ENCODE measurements at places on chromosomes 4 and X. TPM values are rescaled to one million over a fixed set of nuclear protein-coding genes. Genes with fewer than 3 reads are reported as not detected.

The BANK1 gene
- total RNA-seq = 0.27 TPM

The PPP4R3C gene
- not detected for total RNA-seq

The CENPVL1 gene
- 1.5 TPM for total RNA-seq

The SATL1 gene
- 0.42 TPM for total RNA-seq

The SHOX gene
- 0.41 TPM for total RNA-seq

The METTL14 gene
- 12.6 TPM for total RNA-seq

The MAGEB2 gene
- not detected for total RNA-seq

The SUPT20HL2 gene
- 0.19 TPM for total RNA-seq

The ZFP92 gene
- total RNA-seq = 0.07 TPM

The AR gene
- 1.8 TPM for total RNA-seq

The ANXA3 gene
- 0.55 TPM for total RNA-seq

The BBS12 gene
- total RNA-seq = 2.4 TPM

The SHROOM2 gene
- total RNA-seq = 34.0 TPM

The ENOX2 gene
- 8.6 TPM for total RNA-seq

The TMSB15B gene
- 0.45 TPM for total RNA-seq

The INPP4B gene
- 2.3 TPM for total RNA-seq

The PHOX2B gene
- 0.45 TPM for total RNA-seq

The HPRT1 gene
- 21.4 TPM for total RNA-seq

The MAGEE2 gene
- total RNA-seq = 0.33 TPM

The PNMA6F gene
- total RNA-seq = 0.73 TPM

The SPANXA1 gene
- not detected for total RNA-seq

The OCRL gene
- 22.2 TPM for total RNA-seq

The VCX3B gene
- total RNA-seq = not detected

The DCAF4L1 gene
- 1.3 TPM for total RNA-seq

The P2RY4 gene
- not detected for total RNA-seq

The NIPAL1 gene
- total RNA-seq = 2.6 TPM

The TMEM129 gene
- 18.6 TPM for total RNA-seq

The AREG gene
- 0.34 TPM for total RNA-seq

The TAF1 gene
- total RNA-seq = 46.5 TPM

The CXCL11 gene
- total RNA-seq = not detected

The F8A3 gene
- not detected for total RNA-seq

The BEND2 gene
- total RNA-seq = not detected

The CCDC110 gene
- total RNA-seq = 1.1 TPM

The GPRIN3 gene
- total RNA-seq = 10.3 TPM

The ZNF280C gene
- 14.3 TPM for total RNA-seq

The GAB3 gene
- total RNA-seq = 3.3 TPM

The GABRE gene
- 16.5 TPM for total RNA-seq

The BEX2 gene
- 131 TPM for total RNA-seq

The SLC16A2 gene
- total RNA-seq = 8.8 TPM

The ZNF141 gene
- 36.0 TPM for total RNA-seq

The NPY2R gene
- total RNA-seq = 0.64 TPM

The PFKFB1 gene
- not detected for total RNA-seq

The TEX11 gene
- not detected for total RNA-seq

The HPGDS gene
- 0.31 TPM for total RNA-seq

The PHKA1 gene
- total RNA-seq = 3.9 TPM

The MAGEA3 gene
- not detected for total RNA-seq

The HSPA4L gene
- total RNA-seq = 36.3 TPM

The RPL9 gene
- 1,765 TPM for total RNA-seq

The LAGE3 gene
- 31.0 TPM for total RNA-seq

The PDGFRA gene
- total RNA-seq = 0.41 TPM

The PAGE4 gene
- 0.47 TPM for total RNA-seq

The GJB1 gene
- total RNA-seq = not detected

The SHROOM4 gene
- total RNA-seq = 19.6 TPM

Measured in motor neuron (in vitro differentiated cells).